ENCODE measurements at places on chromosomes 11 and 22. TPM values are rescaled to one million over a fixed set of nuclear protein-coding genes. Genes with fewer than 3 reads are reported as not detected.
A peak's percentile ranks its signal among the peaks of the same experiment; 100 is the strongest.

GRCh38 chr11:75188671-75189070 lies 37.8 kb downstream of the SLCO2B1 start:
- DNase-seq, result no peak
- no peak overlapping the region for H3K27ac ChIP-seq
- no peaks in the 10 kb centered on the region for H3K4me1 ChIP-seq
- H3K27me3 ChIP-seq, result no peaks in the 10 kb centered on the region
- no peak overlapping the region for H3K4me3 ChIP-seq
- H3K36me3 ChIP-seq, result no peaks in the 10 kb centered on the region

- no peak overlapping the region for H3K27ac ChIP-seq
- H3K27me3 ChIP-seq, result no peaks in the 10 kb centered on the region
- H3K4me1 ChIP-seq, result no peaks in the 10 kb centered on the region
- H3K4me3 ChIP-seq, result no peak overlapping the region
- H3K36me3 ChIP-seq, result no peaks in the 10 kb centered on the region
Measured at GRCh38 chr11:98600786-98601773, 419.7 kb upstream of the CNTN5 start.

- peak overlapping the region; percentile 87 for H3K27ac ChIP-seq
- H3K4me1 ChIP-seq, result peaks cover 23% of the 10 kb centered on the region
- H3K36me3 ChIP-seq, result no peaks in the 10 kb centered on the region
- DNase-seq, result no peak
- H3K4me3 ChIP-seq, result peak overlapping the region; percentile 87
- no peaks in the 10 kb centered on the region for H3K27me3 ChIP-seq
Measured at GRCh38 chr22:36027579-36027934, 1.1 kb downstream of the RBFOX2 start.

- H3K27me3 ChIP-seq, result peaks cover 5% of the 10 kb centered on the region
- no peak for DNase-seq
- no peaks in the 10 kb centered on the region for H3K4me1 ChIP-seq
- no peaks in the 10 kb centered on the region for H3K36me3 ChIP-seq
- H3K4me3 ChIP-seq, result no peak overlapping the region
Measured at GRCh38 chr22:48371391-48371790, 1456.3 kb downstream of the BRD1 start.

DNA sequence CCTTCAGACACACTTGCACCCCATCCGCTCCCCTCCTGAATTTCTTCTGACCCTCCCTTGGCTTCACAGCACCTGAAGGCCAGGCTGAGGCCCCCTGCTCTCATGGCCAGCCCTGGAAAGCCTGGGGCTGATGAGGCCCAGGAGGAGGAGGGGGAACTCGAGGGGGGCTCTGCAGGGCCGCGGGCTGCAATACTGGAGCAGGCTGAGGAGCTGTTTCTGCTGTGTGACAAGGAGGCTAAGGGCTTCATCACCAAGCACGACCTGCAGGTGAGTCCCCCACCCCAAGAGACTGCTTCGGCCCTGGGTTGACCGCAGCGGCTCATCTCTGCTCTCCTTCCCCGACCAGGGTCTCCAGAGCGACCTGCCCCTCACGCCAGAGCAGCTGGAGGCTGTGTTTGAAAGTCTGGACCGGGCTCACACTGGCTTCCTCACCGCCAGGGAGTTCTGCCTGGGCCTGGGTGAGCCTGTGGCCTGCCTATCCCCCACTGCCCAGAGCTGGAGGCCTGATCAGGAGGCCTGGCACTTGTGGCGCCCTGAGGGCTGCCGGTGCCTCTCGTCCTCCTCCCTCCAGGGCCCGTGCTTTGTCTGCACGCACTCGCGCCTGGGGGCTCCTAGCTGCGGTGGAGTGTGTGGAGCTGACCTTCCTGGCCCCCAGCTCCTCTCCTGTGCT lies 922 bp downstream of the CRACR2B start:
- no peak for DNase-seq
- no peaks in the 10 kb centered on the region for H3K36me3 ChIP-seq
- H3K4me1 ChIP-seq, result peaks cover 39% of the 10 kb centered on the region
- H3K4me3 ChIP-seq, result peak overlapping the region; percentile 57
- peaks cover 37% of the 10 kb centered on the region for H3K27me3 ChIP-seq
- peak overlapping the region; percentile 37 for H3K27ac ChIP-seq

- no peak overlapping the region for H3K27ac ChIP-seq
- DNase-seq, result no peak
- peak overlapping the region; percentile 89 for H3K4me3 ChIP-seq
- H3K4me1 ChIP-seq, result peaks cover 17% of the 10 kb centered on the region
- H3K36me3 ChIP-seq, result no peaks in the 10 kb centered on the region
Measured at GRCh38 chr22:50505776-50506610, 1.5 kb downstream of the LMF2 start.

OR51B5 gene
- not detected for total RNA-seq

DNA sequence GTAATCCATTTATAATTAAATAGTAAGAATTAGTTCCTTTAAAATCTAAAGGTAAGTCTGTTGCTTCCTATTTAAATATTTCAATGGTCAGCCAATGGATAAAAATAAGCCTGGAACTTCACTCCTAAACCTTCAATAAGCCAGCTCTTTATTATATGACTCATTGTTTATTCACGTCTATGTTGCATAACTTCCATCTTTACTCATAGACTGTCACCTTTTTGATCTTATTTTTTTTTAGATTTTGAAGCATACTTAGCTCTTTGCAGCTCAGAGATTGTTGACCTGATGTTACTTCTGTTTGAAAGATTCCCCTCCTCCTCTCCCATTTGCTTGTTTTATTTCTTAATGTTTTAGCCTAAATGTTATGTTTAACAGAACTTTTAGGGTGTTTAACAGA lies 1571.2 kb upstream of the RAG2 start:
- no peaks in the 10 kb centered on the region for H3K27me3 ChIP-seq
- no peaks in the 10 kb centered on the region for H3K36me3 ChIP-seq
- H3K27ac ChIP-seq, result no peak overlapping the region
- DNase-seq, result no peak

Measured in psoas muscle (tissue), 8 donors.